Hematopoietic multipotent progenitor cell (in vitro differentiated cells): ENCODE measurements at places on chromosomes 5 and 9. TPM values are rescaled to one million over a fixed set of nuclear protein-coding genes. Genes with fewer than 3 reads are reported as not detected.

Gene ITK
- 0.27 TPM for total RNA-seq

Gene F2RL1
- total RNA-seq = 50.9 TPM

Gene TCOF1
- 25.6 TPM for total RNA-seq

Gene SLC9A3
- 3.5 TPM for total RNA-seq

Gene EPB41L4A
- total RNA-seq = under 0.01 TPM

Gene DMRT1
- not detected for total RNA-seq

Gene IL5
- total RNA-seq = not detected

GRCh38 chr5:11239261-11240015 is 478.4 kb upstream of the DAP start:
- no peak for DNase-seq

- no peak for DNase-seq
Measured at GRCh38 chr9:97659771-97660170, 26.1 kb downstream of the NCBP1 start.

DNA sequence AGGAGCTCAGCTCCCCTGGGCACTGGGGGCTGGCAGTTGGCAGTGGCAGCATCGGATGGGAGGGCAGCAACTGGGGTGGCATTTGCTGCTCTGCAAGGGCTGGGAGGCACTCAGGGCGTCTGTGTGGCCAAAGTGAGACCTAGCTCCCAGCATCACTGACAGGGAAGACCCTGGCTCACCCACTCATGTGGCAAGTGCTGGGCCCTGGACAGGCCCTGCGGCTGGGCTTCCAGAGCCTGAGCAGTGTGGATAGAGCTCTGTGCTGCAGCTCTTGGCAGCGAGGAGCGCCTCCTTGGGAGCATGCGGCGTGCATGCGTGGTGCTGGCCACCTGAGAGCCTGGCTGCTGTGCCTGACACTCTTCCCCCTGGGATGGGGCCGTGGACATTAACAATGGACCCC is 10.2 kb downstream of the CEP72 start:
- DNase-seq = no peak

GRCh38 chr5:35903631-35904203 is 34.7 kb downstream of the CAPSL start:
- no peak for DNase-seq

DNA sequence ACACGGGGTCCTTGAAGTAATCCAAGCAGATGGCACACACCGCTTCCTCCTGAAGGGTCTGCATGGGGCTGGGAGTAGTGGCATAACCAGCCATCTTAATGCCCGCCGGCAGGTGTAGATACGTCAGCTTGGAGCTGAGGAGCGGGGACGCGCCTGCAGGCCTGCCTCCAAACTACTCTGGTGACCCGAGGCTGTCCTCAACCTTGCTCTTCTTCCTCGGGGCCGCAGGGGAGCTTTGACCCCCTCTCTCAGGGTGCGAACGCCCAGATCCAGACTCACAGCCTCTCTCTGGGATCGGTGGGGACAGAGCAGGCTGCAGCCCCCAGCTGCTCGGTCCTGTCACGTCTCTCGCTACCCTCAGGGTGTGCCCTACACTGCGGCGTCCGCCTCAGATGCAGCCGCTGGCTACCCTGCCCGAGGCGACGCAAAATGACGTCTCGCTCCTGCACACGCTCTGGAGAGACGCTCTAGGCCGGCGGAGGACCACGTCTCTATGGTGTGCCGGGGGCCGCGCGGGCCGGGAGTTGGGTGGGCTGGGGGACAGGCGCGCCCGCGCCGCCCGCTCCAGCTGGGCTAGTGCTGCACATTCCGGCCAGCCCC is at the start of gene TRIM52:
Gene TRIM52 (minus strand): TSS at position 424 of the 600 bp plus-strand sequence. CDS start 330 bp downstream, at position 94.
- DNase-seq = peak; percentile 95

DNA sequence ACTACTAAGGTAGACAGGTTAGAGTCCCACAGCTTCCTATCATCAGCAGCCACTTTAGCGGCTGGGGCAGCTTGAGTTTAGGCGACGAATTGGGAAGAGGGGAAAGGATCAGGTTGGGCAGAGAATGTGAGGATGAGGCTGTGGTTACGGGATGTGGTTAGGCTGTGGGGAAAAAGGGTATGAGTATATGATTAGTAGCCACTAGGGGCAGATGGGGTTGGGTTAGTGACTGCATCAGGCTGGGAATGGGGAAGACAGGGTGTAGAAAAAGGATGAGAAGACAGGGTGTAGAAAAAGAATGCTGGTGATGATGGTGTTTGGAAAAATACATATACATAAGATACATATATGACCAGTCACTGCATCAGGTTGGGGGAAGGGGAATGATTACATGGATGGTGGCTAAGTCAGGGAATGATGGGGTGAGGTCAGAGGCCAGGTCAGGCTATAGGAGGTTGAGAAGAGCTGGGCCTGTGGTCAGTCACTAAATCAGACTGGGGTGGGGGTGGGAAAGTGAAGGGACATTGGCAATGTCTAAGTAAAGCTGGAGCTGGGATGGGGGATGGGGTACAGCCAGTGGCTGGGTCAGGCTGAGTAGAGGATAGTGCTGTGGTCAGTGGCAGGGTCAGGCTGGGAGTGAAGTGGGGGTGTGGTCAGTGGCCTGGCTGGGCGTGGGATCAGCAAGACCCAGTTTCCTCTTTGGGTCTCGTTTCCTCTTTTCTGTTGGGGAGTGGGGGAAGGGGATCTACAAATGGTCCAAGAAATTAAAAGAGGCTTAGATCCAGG is 2.1 kb downstream of the TLN1 start:
- DNase-seq = peak; percentile 47

GRCh38 chr5:119347574-119347973 is 8.2 kb upstream of the TNFAIP8 start:
- DNase-seq = no peak

DNA sequence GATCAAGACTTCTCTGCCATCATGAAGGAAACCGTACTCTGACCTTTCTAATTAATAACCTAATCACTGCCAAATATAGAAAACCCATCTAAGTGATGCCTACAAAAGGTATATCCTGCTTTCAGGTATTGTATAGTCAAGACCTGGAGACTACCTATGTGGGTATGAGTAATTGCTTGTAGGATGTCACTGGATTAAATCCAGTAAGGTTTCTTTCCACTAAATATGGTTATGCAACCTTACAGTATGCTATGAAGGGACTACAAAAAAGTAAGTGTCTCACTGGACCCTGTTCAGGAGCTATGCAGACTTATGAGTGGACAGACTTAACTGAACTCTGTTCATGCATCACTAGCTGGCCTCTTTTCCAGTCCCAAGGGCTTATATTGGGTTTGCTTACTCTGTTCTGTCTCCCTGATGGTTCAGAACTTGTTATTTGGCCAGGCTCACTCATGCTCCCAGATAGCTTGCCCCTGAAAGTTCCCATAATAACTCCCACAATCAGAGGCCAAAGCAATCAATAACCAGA is 51.1 kb downstream of the PDE6A start:
- DNase-seq = no peak

DNA sequence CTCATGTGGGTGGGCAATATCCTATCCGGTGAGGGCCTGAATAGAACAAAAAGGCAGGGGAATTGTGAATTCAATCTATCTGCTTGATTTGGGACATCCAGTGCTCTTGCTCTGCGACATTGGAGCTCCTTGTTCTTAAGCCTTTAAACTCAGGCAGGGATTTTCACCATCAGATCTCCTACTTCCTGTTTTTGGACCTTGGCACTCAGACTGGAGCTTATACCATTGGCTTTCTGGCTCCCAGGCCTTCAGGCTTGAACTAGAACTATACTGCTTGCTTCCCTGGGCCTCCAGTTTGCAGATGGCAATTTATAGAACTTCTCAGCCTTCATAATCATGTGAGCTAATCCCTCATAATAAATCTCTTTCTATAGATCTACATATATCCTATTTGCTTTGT is 134.3 kb upstream of the CLINT1 start:
- no peak for DNase-seq

- no peak for DNase-seq
Measured at GRCh38 chr5:109874108-109874507, 184.4 kb downstream of the MAN2A1 start.

- DNase-seq = no peak
Measured at GRCh38 chr5:79050498-79050897, 19.0 kb downstream of the DMGDH start.

DNA sequence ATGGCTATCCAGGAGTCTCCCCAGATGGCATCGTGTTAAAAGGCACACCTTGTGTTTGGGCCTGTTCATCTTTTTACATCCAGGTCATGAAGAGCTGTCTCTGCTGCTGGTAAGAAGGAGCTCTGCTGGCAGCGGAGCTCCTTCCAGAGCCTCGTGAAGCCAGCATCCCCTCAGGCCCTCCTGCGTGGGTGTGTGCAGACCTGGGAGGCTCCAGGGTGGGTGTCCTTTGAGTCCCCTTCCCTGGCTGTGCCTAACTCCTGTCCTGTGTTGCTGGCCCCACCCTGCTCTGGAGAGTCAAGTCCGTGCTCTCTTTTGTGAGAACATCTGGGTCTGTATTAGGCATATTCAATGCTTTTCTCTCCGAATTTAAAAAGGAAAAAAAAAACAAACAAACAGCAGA is 149.6 kb upstream of the IRX2 start:
- no peak for DNase-seq

DNA sequence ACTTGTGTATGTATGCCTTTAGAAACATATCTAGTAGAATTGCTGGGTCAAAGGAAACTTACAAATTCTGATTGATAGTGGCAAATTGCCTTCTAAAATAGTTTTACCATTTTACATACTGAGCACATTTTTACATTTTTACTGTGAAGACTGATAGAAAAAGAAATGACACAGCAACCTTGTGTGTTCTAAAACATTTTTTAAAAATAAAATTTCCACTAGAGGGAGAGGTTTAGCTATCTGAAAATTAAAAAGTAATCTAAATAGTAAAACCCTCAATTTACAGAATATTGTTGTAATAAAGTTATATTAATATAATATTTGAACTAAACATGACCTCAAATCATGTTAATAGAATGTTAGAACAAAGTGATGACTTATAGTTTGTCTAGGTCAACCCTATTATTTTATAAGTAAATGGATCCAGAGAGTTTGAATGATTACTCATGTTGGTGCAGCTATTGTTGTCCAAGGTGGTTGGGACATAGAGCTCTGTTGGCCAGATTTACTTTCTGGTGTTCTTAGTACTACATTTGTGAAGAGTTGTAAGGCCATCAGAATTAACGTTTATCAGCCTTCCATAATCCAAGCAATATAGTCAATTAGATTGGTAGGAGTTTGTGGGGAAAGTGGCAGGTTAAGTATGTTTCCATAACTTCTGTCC is 17.2 kb downstream of the CENPP start:
- DNase-seq = no peak

GRCh38 chr5:135834639-135835529 is at the start of gene SLC25A48:
Gene SLC25A48, plus strand, starts transcription at chr5:135834663. Its CDS starts 185 bp downstream, at chr5:135834848.
- DNase-seq = no peak

DNA sequence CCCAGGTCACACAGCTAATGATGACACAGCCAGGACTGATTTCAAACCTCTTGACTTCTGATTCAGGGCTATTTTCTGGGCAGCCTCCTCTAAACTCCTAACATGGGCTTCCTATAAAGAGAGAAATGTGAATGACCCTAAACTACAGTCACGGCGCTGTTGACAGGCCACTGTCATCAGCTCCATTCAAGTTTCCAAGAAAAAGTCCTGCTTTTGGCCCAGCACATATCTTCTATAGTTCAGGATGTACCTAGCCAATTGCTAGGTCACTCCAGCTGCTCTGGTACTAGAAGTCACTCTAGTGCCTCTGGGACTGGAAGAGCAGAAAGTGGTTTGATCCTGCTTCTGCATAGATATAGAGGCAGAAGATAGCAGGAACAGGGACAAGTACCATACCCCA is 64.9 kb upstream of the TARS1 start:
- no peak for DNase-seq

DNA sequence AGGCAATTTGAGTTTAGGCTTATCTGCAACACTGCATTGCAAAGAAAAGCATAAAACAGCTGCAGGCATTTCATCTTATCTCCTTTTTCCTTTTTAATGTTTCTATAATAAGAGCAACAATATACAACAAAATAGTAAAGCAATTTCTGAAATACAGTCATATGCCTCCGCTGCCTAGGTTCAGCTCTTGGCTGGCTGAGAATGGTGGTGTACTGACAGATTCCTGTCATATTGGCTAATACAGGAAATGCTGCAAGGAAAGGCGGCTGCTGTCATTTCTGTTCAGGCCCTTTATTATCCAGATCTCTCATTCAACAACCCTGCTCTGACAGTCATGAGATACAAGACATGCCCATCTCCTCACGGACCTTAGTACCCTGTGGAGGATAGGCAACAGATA is 677.0 kb downstream of the TAF11L14 start:
- no peak for DNase-seq

DNA sequence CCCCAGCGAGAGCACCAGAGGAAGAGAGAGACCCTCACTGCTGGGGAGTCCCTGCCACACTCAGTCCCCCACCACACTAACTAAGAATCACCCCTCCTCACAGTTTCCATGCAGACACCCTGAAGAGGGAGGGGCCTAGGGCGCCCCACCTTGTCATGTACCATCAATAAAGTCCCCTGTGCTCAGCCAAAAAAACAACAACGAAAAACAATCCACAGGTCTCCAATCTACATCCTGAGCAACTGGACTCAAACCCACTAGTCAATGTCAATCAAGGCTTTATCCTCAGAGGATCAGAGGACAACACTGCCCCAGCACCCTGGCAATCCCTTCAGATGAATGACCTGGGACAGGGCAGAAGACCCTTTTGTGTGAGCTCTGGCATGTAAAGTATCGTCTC is 210.1 kb upstream of the MSX2 start:
- no peak for DNase-seq

DNA sequence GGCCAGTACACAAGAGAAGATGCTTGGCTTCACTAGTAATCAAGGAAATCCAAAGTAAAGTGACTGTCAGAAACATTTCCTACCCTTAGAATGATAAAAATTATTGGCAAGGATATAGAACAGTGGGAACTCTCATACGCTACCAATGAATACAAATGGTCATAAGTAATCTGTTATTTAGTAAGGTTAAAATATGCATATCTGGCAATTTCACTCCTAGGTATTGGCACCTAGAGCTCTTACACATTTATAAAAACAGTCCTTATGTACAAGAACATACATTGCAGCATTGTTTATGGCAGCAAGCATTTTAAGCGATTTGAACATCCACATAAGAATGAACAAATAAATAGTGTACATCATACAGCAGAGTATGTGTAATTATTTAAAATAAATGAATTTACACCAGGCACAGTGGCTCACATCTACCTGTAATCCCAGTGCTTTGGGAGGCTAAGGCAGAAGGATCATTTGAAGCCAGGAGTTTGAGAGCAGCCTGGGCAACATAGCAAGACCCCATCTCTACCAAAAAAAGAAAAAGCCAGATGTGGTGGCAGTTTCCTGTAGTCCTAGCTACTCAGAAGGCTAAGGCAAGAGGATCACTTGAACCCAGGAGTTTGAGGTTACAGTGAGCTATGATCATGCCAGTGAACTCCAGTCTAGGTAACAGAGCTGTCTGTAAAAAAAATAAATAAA is 93.3 kb downstream of the NIPBL start:
- DNase-seq = no peak
